ENCODE measurements at places on chromosomes 1 and 21.

- H3K27ac ChIP-seq = no peak overlapping the region
- H3K27me3 ChIP-seq = no peaks in the 10 kb centered on the region
- no peak overlapping the region for H3K4me3 ChIP-seq
- H3K4me1 ChIP-seq = no peaks in the 10 kb centered on the region
Measured at GRCh38 chr1:84377480-84378095, 20.7 kb upstream of the DNASE2B start.

DNA sequence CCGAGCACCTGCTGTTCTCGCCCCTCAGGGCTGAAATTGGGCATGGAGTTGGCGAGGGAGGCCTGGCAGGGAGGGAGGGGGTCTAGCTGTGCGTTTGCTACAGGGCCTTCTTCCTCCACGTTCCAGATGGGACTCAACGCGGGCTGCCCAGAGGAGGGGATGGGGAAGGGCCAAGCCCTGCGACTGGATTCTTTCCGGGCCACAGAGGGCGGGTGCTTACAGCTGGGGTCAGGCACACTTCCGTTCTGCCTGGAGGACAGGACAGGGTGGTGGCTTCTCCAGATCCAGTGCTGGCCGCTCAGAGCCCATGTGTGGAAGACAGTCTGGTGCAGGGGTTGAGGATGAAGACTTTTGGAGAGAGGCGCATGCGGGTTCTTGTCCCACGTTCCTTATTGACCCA lies 90.0 kb downstream of the EDEM3 start:
- no peak overlapping the region for H3K4me3 ChIP-seq
- H3K27ac ChIP-seq = no peak overlapping the region
- no peaks in the 10 kb centered on the region for H3K36me3 ChIP-seq
- no peaks in the 10 kb centered on the region for H3K4me1 ChIP-seq

- H3K36me3 ChIP-seq = no peaks in the 10 kb centered on the region
- H3K4me1 ChIP-seq = no peaks in the 10 kb centered on the region
- DNase-seq = no peak
- H3K27me3 ChIP-seq = no peaks in the 10 kb centered on the region
- no peak overlapping the region for H3K4me3 ChIP-seq
Measured at GRCh38 chr1:150127868-150128267, 21.8 kb upstream of the PLEKHO1 start.

- H3K36me3 ChIP-seq = no peaks in the 10 kb centered on the region
- no peak for DNase-seq
- no peaks in the 10 kb centered on the region for H3K27me3 ChIP-seq
- no peak overlapping the region for H3K27ac ChIP-seq
- H3K4me1 ChIP-seq = no peaks in the 10 kb centered on the region
Measured at GRCh38 chr21:35475762-35476161, 426.7 kb upstream of the RUNX1 start.

GRCh38 chr21:46452710-46453109 lies 6.0 kb upstream of the DIP2A start:
- no peak for DNase-seq
- no peak overlapping the region for H3K4me3 ChIP-seq
- no peaks in the 10 kb centered on the region for H3K4me1 ChIP-seq

DNA sequence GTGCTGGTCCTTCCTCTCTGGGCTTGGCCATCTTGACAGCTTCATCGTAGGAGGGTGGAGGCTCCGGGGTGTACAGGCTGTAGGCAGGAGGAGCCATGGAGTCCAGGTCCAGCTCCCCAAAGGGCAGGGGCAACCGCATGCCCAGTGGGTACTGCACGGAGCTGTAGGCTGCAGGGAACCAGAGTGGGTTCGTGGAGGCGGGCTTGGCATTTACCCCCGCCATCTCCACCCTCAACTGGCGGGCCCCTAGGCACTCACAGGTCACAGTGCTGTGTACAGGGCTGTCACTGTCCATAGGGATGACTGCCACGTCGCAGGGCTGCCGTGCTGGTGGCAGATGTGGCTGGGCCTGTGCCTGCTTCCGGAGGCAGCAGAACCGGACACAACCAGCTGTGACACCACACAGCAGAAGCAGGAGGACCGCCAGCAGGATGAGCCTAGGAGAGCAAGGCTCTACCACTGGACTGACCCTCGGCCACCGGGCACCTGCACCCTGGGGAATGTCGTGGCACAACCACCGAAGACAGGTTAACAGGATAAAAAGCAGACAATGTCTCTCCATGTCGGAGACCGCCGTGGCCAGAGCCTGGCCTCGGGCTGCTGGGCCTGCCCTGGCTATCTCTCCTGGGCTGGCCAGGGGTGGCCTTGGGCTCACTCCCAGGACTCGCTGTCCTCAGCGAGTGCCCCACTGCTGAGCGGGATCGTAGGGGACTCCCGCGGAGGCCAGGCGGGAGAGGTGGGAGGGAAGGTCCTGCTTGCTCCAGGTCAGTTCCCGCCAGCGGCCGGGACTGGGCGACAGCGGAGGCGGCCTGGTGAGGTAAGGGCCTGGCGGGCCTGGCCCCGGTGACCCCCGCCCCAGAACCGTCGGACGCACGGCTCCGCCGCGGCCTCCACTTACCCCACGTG lies 831 bp downstream of the TMEM52 start:
- H3K27me3 ChIP-seq = no peaks in the 10 kb centered on the region
- no peaks in the 10 kb centered on the region for H3K4me1 ChIP-seq
- H3K36me3 ChIP-seq = no peaks in the 10 kb centered on the region
- no peak overlapping the region for H3K27ac ChIP-seq
- no peak for DNase-seq

- H3K4me3 ChIP-seq = no peak overlapping the region
- DNase-seq = no peak
- H3K4me1 ChIP-seq = no peaks in the 10 kb centered on the region
- no peak overlapping the region for H3K27ac ChIP-seq
- no peaks in the 10 kb centered on the region for H3K36me3 ChIP-seq
Measured at GRCh38 chr1:55708781-55709180, 493.6 kb upstream of the USP24 start.

- no peak overlapping the region for H3K4me3 ChIP-seq
- no peak for DNase-seq
- no peaks in the 10 kb centered on the region for H3K27me3 ChIP-seq
- no peaks in the 10 kb centered on the region for H3K36me3 ChIP-seq
- no peaks in the 10 kb centered on the region for H3K4me1 ChIP-seq
- no peak overlapping the region for H3K27ac ChIP-seq
Measured at GRCh38 chr21:45858180-45858579, 123.4 kb upstream of the COL6A1 start.

GRCh38 chr21:41333752-41334151 lies 17.2 kb downstream of the FAM3B start:
- H3K27ac ChIP-seq = no peak overlapping the region
- H3K27me3 ChIP-seq = no peaks in the 10 kb centered on the region
- no peak for DNase-seq
- H3K36me3 ChIP-seq = no peaks in the 10 kb centered on the region
- no peaks in the 10 kb centered on the region for H3K4me1 ChIP-seq
- no peak overlapping the region for H3K4me3 ChIP-seq

DNA sequence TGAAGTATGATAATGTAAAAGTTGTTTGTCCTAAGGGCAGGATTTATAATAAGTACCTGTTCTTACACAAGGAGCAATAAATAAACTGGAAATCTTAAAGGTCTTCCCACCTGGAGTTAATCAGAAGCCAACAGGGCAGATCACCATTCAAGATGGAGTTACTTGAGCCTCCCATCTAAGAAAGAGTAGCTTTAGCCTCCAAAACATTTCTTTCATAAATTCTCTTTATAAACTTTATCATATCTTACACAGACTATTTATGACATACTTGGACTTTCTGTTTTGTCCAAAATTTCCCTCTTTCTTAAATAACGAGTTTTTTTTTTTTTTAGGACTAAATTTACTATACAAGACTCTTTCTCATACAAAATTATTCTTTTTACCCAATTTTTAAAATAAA lies 18.5 kb downstream of the OR2T1 start:
- H3K27ac ChIP-seq = no peak overlapping the region
- H3K4me3 ChIP-seq = no peak overlapping the region
- no peaks in the 10 kb centered on the region for H3K4me1 ChIP-seq
- no peak for DNase-seq
- no peaks in the 10 kb centered on the region for H3K36me3 ChIP-seq
- H3K27me3 ChIP-seq = no peaks in the 10 kb centered on the region

- H3K4me1 ChIP-seq = no peaks in the 10 kb centered on the region
- no peak overlapping the region for H3K4me3 ChIP-seq
- H3K36me3 ChIP-seq = no peaks in the 10 kb centered on the region
- DNase-seq = no peak
- H3K27ac ChIP-seq = no peak overlapping the region
Measured at GRCh38 chr1:69702085-69702484, 134.4 kb downstream of the LRRC7 start.

DNA sequence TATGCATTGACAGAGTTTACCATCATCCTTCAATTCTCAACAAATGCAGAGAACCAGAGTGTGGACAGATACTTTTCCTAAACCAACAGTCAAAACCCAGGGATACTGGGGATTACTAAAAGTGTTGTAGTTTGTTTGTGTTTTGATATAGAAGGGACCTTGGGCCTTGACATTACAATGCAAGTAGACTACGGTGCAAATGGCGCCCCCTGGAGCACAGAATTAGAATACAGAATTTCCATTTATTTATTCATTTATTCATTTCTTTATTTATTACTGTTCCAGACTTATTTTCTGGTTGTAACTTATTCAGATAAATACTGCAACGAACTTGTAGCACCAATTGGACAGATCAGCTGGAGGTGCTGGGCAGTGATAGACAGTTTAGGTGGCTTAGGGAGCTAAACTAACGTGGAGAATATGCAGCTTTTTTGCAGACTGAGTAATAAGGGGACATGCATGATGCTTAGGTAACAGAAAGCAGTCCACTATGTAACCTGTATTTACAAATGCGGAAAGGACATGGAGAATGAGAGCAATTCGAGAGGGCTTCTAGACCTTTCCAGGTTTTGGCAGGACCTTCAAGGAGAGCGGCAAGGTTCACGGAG lies 42.6 kb downstream of the KIRREL1 start:
- DNase-seq = no peak
- H3K36me3 ChIP-seq = peaks cover 2% of the 10 kb centered on the region
- H3K27ac ChIP-seq = peak overlapping the region; percentile 64
- no peaks in the 10 kb centered on the region for H3K27me3 ChIP-seq

DNA sequence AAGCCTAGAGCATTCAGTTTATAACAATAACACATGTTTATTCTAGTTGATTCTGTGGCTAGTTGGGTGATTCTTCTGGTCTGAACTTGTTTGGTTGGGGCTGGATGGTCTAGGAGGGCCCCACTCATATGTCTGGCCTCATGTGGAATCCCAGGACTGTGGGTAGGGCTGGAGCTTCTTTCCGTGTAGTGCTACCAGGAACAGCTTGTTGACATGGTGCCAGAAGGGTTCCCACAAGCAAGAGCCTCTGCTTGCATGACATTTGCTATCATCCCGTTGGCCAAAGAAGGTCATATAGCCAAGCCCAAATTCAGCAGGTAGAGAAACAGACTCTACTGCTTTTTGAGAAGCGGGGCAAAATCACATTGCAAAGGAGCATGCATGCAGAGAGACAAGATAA lies 67.6 kb upstream of the PPP2R5A start:
- H3K4me3 ChIP-seq = no peak overlapping the region
- no peaks in the 10 kb centered on the region for H3K27me3 ChIP-seq
- no peak for DNase-seq
- H3K36me3 ChIP-seq = no peaks in the 10 kb centered on the region

GRCh38 chr1:17630048-17630830 lies 90.7 kb downstream of the ARHGEF10L start:
- no peak overlapping the region for H3K27ac ChIP-seq
- no peaks in the 10 kb centered on the region for H3K36me3 ChIP-seq
- H3K4me1 ChIP-seq = peaks cover 5% of the 10 kb centered on the region
- no peaks in the 10 kb centered on the region for H3K27me3 ChIP-seq
- DNase-seq = no peak

- H3K4me3 ChIP-seq = no peak overlapping the region
- no peaks in the 10 kb centered on the region for H3K4me1 ChIP-seq
- no peak overlapping the region for H3K27ac ChIP-seq
- H3K27me3 ChIP-seq = no peaks in the 10 kb centered on the region
Measured at GRCh38 chr21:46150073-46150472, 5.3 kb downstream of the FTCD start.

DNA sequence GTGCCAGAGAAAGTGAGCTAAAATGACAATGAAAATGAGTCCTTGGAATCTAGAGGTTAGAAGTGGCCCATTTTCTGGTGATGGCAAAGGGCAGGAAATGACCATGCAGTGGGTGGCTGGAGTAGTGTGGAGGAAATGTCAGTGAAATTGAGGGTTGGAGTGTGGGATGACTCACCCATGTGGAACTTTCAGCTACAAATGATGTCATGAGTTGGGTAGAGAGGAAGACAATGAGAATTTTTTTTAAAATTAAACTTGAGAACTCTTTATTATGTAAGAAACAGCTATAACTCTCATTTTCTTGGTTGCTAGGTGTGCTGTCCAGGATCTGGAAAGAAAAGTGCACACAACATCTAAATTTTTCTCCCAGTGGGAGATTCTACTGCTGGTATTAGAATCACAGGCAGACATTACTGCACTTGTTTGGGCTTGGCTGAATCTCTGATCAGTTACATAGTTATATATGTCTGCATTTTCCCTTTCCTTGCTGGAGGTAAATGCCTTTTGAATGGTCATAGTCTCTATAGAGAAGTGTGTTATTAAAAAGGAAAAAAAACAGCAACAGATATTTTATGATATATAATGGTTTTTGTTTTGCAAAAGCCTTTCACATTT lies 56.8 kb upstream of the GNG12 start:
- peak; percentile 64 for DNase-seq
- no peak overlapping the region for H3K4me3 ChIP-seq
- H3K4me1 ChIP-seq = no peaks in the 10 kb centered on the region
- H3K36me3 ChIP-seq = no peaks in the 10 kb centered on the region
- no peak overlapping the region for H3K27ac ChIP-seq

DNA sequence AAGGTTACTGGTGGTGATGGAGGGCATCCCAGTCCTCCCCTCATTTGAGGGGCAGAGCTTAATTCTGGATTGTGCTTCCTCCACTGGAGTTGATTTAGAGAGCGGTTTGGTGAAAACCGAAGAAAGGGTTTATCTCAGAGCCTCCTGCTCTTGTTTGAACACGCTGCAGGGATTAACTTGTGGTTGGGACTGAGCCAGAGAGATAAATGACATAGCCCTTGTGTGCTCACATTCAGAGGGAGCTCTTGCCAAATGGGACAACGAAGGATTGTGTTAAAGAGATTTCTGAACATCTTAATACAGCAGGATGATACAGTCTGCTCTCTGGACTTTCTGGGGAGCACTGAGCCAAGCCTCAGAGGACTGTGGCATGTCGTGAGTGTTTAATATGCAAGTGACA lies 308.2 kb downstream of the DISC1 start:
- DNase-seq = no peak
- no peak overlapping the region for H3K4me3 ChIP-seq
- H3K27me3 ChIP-seq = peaks cover 2% of the 10 kb centered on the region
- no peaks in the 10 kb centered on the region for H3K4me1 ChIP-seq
- no peak overlapping the region for H3K27ac ChIP-seq
- no peaks in the 10 kb centered on the region for H3K36me3 ChIP-seq

DNA sequence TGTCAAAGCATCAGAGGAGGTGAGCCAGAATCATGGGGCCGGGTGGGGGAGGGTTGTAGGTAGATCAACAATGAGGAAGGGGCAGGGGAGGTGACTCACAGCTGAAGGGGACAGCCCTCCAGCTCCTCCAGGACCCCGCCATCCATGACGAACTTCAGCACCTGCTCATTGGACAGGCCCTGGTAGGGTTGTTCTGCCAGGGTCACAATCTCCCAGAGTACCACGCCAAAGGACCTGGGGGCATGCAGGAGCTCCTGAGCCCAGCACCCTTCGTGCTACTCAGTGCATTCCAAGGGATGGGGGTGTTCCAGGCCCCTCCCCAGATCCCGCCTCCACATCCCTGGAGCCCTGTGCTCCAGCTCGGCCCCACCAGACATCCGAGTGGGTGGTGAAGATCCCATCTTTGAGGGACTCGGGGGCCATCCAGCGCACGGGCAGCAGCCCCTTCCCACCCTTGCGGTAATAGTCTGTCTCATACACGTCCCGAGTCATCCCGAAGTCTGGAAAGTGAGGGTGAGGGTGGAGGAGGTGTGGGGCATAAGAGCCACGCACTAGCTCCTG lies 17.5 kb downstream of the INSRR start:
- no peak overlapping the region for H3K4me3 ChIP-seq
- DNase-seq = no peak
- H3K4me1 ChIP-seq = no peaks in the 10 kb centered on the region
- H3K27ac ChIP-seq = no peak overlapping the region
- no peaks in the 10 kb centered on the region for H3K27me3 ChIP-seq

Data from Panc1 (cell line).